Activated CD8-positive, alpha-beta memory T cell treated with anti-CD3 and anti-CD28 coated beads for 4 hours (primary cell): ENCODE measurements at places on chromosomes 7 and 10.

DNA sequence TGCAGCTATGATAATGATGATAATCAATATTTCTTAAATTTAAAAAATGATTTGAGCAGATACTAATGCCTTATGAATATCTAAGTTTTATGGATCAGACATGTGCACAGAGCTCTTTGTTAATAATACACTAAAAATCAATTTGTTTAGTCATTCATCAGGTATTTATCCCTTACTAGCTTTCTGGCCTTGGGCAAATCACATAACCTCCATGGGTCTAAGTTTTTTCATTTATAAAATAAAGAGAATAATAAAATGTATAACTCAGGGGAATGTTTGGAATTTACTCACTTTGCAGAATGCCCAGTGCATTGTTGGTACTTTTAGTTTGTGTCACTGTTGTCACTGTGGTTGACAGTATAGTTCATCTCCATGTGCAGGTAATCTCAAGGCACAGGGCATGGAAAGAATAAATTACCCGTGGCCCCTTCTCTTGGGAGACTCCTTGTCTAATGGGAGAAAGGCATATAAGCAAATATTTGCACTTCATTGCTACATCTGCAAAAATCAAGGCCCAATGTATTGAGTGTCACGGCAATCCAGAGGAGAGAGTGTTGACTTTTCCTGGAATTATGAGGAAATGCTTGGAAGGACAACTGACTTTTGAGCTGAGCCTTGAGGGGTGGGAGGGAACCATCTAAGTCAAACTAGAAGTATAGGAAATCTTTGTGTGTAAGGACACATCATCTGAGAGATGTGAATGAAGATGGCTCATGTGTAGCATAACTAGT, 64.7 kb upstream of the CTTNBP2 start:
- DNase-seq, result no peak

GRCh38 chr10:130763071-130763470, 548.5 kb downstream of the TCERG1L start:
- DNase-seq, result no peak

- no peak for DNase-seq
These were observed 19.6 kb upstream of the EFCAB10 start for GRCh38 chr7:105600720-105601550.

GRCh38 chr7:22251281-22251680, 105.7 kb downstream of the RAPGEF5 start:
- no peak for DNase-seq

DNA sequence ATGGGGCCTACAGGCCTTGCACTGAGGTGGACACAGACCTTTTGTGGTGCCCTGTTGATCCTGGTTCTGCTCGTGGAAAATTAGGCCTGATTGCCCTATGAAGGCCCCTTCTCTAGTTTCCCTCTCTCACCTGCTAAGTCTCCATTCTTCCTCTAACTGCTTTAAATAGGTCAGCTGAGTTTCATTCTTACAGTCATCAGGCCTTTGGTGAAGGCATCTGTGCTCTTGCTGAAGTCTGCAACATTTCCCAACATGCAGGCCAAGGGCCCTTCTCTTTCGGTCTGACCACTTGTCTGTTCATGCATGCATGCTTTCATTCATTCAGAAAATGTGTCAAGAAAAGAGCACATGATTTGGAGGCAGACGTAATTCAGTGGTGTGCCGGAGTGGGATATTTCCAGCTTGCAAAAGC, 244.0 kb downstream of the BUB3 start:
- DNase-seq, result no peak

DNA sequence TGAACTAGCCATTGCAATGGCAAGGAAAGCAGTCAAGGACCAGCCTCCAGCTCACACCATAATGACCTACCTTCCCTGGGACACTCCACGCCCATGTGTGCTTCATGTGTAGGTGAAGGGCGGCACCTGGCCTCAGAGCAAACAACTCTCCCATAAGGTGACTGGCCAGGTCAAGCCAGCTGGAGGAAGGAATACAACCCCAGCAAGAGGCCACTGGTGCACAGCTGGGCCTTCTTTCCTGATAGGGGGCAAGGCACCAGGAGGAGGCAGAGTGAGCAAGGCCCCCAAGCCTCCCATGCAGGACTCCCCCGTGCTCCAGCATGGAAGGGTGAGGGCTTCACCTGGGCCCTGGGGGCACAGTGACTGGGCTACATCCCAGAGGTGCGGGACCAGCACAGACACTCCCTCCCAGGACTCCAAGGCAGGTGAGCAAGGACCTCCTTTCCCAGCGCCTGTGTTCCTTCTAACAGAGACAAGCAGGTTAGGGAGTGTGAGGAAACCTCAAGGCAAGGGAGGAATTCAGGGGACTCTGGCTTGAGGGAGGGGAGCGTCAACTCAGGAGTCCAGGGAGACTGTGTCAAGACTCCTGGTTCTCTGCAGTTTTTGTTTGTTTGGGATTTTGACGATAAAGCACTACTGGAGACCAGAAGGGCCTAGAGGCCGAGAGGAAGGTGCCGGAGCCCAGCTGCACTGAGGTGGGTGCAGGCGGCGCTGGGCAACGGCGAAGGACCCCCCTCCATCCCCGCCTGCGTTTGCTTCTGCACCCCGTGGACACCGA, 1.7 kb downstream of the PTPRN2 start:
- no peak for DNase-seq

DNA sequence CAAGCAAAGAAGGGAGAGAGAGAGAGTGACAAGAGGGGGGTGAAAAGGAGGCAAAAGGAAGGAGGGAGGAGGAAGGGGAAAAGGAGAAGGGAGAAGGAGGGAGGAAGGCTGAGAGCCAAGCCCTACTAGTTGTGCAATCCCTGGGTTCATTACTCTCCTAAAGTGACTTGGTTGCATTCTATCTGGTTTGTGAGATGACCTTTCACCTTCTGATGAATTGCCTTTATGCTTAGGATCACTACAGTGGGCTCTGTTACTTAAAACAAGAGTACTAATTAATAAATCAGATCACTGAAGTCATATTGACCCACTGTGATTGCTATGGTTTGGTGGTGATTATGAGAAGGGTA, 144.9 kb downstream of the KIF20B start:
- no peak for DNase-seq

DNA sequence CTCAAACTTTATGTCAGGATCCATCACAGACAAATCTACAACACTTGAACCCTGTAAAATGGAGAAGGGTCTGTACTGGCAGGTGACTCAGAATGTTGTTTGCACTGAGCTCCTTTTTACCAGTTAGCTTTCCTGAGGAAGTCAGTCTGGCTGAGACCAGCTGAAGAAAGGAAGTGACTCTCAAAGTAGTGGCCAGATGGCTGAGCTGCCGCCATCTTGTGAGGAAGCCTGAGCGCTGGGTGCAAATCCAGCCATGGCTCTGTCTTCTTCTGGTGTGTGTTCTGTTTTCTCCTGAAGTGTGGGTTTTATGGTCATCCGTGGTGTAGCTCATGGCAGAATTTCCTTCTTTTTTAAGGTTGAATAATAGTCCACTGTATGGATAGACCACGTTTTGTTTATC, 25.5 kb upstream of the ECHDC3 start:
- no peak for DNase-seq

DNA sequence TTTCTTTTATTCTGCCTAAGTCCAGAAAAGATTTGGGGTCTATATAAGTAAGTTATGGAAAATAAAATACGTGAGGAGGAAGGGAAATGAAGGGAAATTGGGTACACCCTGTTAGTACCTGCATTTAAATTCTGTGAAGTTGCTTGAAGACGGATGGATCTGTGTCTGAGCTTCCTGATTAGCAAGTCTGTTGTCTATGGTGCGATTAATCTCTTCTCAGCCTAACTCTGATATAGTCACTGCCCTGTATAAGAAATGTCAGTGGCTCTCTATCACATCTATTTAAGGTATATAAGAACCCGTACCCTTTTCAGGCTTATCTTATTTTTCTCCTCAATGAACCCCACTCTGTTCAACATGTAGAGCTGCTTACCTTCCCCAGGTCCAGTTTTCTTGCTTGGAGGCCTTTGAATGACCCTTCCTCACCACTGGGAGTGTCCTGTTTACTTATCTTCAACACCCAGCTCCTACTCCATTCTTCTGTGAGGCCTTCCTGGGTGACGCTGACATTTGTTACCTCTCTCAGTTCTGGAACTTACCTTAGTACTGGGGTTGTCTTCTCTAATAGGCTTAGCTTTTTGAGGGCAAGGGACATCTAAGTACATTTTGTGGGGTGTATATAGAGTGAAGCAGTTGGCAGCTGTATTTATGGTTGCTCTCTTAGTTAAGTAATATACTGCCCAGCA, 149.6 kb upstream of the PRPS1L1 start:
- DNase-seq, result no peak
